Keratinocyte (primary cell): ENCODE measurements at places on chromosomes 2 and 18.

GRCh38 chr2:105262651-105263091 is 21.1 kb downstream of the GPR45 start:
- H3K4me1 ChIP-seq = peaks cover 6% of the 10 kb centered on the region
- no peak overlapping the region for H3K4me3 ChIP-seq
- DNase-seq = no peak
- peaks cover 8% of the 10 kb centered on the region for H3K36me3 ChIP-seq
- H3K27ac ChIP-seq = no peak overlapping the region
- H3K27me3 ChIP-seq = no peaks in the 10 kb centered on the region

- DNase-seq = no peak
- H3K27ac ChIP-seq = no peak overlapping the region
- no peaks in the 10 kb centered on the region for H3K4me1 ChIP-seq
- H3K36me3 ChIP-seq = no peaks in the 10 kb centered on the region
- no peak overlapping the region for H3K4me3 ChIP-seq
These were observed 88.8 kb upstream of the ASB18 start for GRCh38 chr2:236352761-236353593.

DNA sequence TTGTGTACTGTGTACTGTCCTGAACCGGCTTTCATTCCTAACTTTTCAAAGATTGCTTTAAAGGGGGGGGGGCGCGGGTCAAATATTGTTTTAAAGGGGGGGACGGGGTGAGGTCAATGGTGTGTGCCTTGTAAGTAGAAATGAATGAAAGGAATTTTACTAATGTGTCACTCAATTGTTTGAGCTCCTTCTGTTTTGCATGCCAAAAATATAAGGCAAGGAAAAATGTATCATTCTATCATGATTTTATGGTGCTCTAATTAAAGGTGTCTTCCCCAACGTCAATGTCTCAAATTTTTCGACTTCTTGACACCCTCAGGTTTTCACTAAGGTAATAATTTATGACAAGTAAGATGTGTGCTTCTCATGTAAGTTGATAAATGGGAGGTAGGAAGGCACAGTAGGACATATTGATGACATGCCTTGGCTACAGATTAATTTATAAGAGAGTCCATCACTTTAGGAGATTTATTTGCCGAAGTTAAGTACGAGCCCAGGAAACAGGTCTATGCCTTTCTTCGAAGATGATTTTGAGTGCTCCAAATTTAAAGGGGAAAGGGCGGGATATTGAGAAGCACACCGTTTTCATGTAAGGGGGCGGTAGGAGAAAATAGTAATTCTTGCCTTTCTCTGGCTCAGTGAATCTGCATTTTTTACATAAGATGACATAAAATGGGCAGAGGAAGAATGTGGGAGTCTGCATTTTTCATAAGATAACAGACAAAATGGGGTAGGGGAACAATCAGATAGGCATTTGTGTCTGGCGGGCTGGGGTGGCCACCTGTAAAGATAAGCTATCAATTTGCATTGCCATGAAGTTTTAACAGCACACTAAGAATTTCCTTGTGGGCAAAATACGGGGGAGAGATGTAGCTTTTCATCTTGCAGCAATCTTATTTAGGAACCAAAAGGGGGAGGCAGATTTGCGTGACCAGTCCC is 1.2 kb upstream of the TRAPPC8 start:
- no peaks in the 10 kb centered on the region for H3K27me3 ChIP-seq
- H3K4me3 ChIP-seq = peak overlapping the region; percentile 82
- peak overlapping the region; percentile 92 for H3K27ac ChIP-seq
- peaks cover 15% of the 10 kb centered on the region for H3K4me1 ChIP-seq
- DNase-seq = no peak

DNA sequence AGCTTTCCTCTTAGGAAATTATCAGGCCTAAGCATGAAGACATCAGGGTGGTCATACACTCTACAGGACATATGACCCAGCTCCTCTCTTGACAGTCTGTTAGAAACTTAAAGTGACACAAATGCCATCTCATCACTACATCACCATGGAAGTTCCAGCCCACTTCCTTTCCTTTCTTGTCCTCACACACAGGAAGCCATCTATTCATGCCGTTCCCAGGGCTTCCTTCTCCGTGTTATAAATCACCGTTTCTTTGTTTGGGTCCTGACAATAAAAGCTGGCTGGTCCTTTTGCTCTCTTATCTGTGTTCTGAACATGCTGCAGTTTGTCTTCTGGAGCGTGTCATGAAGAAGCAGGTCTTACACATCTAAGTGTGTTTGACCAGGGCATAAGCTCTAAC is 692.1 kb upstream of the CELF4 start:
- H3K4me1 ChIP-seq = peaks cover 5% of the 10 kb centered on the region
- H3K36me3 ChIP-seq = no peaks in the 10 kb centered on the region

DNA sequence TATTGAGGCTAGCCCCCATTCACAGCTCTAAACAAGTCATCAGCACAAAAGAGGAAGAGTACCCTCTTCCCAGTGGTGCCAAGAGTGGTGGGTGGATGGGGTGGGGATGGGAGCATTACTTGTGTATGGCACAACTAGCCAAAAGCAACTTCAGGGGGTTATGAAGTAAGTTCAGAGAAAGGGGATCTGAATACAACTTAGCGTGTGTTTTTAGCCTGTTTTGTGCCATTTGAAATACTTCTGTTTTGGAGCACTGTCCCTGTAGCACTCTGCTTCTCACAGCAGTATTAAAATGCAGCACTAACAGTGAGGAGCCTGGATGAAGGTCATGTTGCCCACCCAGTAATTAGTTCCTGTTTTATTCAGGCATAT is 113.5 kb downstream of the CRIM1 start:
- H3K36me3 ChIP-seq = peaks cover 28% of the 10 kb centered on the region
- DNase-seq = no peak
- H3K27me3 ChIP-seq = no peaks in the 10 kb centered on the region
- H3K4me3 ChIP-seq = no peak overlapping the region
- H3K4me1 ChIP-seq = no peaks in the 10 kb centered on the region

- no peak overlapping the region for H3K27ac ChIP-seq
- no peak overlapping the region for H3K4me3 ChIP-seq
- peaks cover 12% of the 10 kb centered on the region for H3K4me1 ChIP-seq
- no peak for DNase-seq
- H3K27me3 ChIP-seq = no peaks in the 10 kb centered on the region
These were observed 44.4 kb downstream of the KCNE4 start for GRCh38 chr2:223096235-223096970.

- H3K4me1 ChIP-seq = peaks cover 19% of the 10 kb centered on the region
- H3K27ac ChIP-seq = no peak overlapping the region
- no peak overlapping the region for H3K4me3 ChIP-seq
- H3K36me3 ChIP-seq = no peaks in the 10 kb centered on the region
These were observed 339.6 kb downstream of the TGIF1 start for GRCh38 chr18:3789525-3789924.

DNA sequence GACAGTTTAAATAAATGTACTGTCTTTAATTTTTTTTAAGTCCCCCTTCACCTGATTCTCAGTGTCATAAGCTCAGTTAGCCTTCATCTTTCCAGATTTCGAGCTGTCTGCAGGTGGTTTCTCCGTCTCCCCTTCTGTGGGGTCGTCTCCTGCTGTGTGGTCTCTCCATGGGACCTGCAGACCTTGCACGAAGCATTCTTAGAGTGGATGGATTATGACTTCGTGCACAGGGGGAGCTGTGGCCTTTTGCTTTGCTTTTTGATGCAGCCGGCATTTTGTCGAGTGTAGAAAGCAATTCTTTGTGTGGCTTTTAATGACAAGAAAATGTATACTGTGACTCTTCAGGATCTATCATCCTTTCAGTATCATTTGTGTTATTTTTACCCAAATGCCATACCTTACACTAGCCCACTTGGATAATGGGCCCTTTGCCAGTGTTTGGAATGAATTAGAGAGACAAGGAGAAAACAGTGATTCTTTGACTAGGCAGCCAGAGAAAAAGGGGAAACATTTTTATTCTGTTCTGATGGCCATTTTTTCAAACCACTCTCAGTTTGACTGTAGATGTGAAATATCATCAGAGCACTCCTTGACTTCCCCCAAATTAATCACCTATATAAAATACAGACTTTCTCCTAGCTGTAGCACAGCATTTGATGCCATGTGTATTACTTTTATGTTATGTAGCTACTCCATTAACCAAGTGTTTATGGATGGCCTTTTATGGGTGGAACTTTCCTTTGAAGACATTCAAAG is 54.3 kb downstream of the ITGA6 start:
- H3K36me3 ChIP-seq = peaks cover 69% of the 10 kb centered on the region
- no peak overlapping the region for H3K27ac ChIP-seq
- no peaks in the 10 kb centered on the region for H3K27me3 ChIP-seq
- no peak overlapping the region for H3K4me3 ChIP-seq

DNA sequence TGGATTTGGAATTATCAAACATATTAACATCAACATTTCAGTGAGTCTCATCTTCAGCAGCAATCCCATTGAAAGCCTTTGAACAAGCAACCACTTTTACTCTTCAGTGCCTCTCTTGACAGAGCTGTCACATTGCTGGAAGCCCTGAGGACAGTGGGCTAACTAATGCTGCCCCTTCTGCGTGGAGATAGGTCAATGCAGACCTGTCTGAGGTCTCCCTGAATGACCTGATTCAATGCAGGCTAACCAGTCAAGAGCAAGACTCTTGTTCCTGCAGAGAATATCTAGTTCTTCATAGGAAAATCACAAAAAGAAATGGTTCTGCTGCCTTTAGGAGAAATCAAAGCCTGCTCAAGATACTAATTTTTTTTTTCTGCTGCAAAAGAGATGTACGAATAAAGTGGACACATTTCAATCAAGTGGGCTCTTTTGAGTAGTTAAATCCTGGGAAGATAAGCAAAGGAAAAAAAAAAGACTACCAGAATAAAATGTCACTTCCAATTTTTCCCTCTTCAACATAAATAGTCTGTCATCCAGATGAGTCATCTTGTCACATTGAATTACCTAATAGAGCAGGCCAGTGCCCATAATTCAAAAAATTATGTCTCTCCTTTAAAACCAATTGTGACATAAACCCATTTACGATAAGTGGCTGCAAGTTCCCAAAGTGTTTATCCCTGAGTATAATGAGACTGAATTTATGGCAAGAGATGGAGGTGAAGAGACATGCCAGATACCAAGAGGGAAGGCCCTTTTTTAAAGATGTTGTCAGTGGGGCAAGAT is 1269.0 kb upstream of the DDX18 start:
- H3K4me1 ChIP-seq = no peaks in the 10 kb centered on the region
- H3K27ac ChIP-seq = no peak overlapping the region
- no peaks in the 10 kb centered on the region for H3K36me3 ChIP-seq
- no peak overlapping the region for H3K4me3 ChIP-seq
- H3K27me3 ChIP-seq = no peaks in the 10 kb centered on the region
- no peak for DNase-seq

DNA sequence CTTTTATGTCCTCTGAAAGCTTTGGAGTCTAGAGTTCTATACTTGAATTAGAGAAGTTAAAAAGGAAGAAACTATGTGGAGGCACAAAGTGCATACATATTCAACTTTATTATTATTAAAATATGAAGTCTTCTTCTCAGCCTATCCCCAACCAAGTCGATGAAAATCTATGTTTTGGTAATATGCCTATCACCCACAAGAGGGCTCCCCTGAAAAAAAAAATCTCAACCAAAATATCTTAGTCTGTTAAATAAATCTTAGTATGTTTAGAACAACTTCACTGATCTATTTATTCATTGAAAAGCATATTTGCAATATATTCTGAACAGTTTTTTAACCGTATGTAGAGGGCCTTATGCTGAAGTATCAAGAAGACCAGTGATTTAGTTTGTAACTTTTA is 804.5 kb downstream of the TDRD15 start:
- H3K27ac ChIP-seq = no peak overlapping the region
- DNase-seq = no peak
- no peaks in the 10 kb centered on the region for H3K27me3 ChIP-seq
- H3K36me3 ChIP-seq = no peaks in the 10 kb centered on the region
- no peaks in the 10 kb centered on the region for H3K4me1 ChIP-seq
- H3K4me3 ChIP-seq = no peak overlapping the region

DNA sequence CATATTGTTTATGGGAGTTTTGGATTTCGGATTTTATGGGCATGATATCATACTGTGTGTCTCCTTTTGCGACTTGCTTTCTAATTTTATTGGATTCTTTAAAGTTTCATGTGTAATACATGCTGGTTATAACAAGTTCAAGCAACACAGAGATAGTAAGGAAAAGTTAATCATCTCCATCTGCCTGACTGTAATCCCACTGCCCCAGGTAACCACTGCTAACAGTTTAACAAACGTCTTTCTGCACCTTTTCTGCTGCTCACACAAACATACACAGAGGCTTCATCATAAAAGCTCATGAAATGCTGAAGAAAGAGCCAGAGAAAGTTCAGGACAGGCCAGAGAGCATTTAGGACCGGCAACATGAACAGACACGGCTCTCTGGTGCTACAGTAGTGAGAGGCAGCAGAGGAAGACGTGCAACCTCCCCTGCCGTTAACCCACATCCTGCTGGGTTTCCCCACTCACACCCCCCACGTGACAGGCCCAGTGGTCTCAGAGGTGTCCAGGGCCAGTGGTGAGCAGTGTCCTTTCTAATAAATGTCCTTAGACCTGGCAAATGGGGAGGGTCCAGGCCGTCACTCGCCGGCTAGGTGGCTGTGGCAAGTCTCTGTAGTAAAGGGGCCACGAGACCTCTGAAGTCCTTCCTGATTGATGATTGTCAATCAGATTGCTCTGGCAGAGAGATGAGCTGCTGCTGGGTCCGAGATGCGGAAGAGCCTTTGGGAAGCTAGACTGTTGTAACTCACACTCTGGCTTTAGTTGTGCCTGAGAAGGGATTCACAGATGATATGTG is 43.0 kb upstream of the SLC1A4 start:
- peaks cover 56% of the 10 kb centered on the region for H3K4me1 ChIP-seq
- peak overlapping the region; percentile 7 for H3K4me3 ChIP-seq
- H3K36me3 ChIP-seq = no peaks in the 10 kb centered on the region
- DNase-seq = no peak

- no peak overlapping the region for H3K4me3 ChIP-seq
- H3K27me3 ChIP-seq = no peaks in the 10 kb centered on the region
- no peak for DNase-seq
These were observed 1610.4 kb upstream of the ZEB2 start for GRCh38 chr2:146130290-146130689.

DNA sequence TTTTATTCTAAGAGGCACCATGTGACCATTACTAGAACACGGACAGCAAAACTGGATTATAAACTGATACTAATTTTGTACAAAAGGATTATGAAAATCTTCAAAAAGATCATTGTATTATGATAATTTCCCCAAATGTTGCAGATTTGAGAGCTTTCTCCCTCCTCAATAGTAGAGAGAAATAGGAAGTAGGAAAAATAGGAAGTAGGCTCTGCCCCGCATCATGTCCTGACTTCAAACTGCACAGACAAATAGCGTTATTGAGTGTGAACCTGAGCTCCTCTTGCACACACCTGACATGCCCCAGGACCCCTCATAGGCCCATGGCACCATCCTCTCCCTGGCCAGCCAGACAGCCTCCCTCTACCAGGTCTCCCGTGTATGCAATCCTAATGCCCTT is 25.4 kb downstream of the CHRNA1 start:
- DNase-seq = no peak
- H3K36me3 ChIP-seq = no peaks in the 10 kb centered on the region
- H3K4me3 ChIP-seq = no peak overlapping the region
- H3K4me1 ChIP-seq = no peaks in the 10 kb centered on the region
- peaks cover 11% of the 10 kb centered on the region for H3K27me3 ChIP-seq
